CD4-positive, alpha-beta T cell (primary cell): ENCODE measurements at places on chromosomes 13 and 19. TPM values are rescaled to one million over a fixed set of nuclear protein-coding genes. Genes with fewer than 3 reads are reported as not detected.
A peak's percentile ranks its signal among the peaks of the same experiment; 100 is the strongest.

PTPRH gene
- total RNA-seq = not detected

DNA sequence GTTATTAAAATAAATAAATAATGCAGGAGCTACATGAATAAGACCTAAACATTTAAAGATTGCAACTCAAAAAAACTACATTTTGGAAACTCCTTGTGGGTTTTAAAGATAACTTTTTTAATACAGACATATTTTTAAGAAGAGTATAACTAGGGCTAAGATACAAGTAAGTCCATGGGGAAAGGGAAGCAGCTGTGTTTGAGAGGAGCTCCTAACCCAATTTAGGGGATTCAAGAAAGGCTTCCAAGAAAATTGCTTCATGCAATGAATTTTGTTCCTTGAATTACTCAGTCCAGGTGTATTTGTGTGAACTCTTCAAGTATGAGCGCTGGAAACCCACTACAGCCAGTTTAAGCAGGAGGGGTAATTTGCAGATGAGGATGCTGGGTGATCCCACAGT lies 44.1 kb upstream of the C13orf42 start:
- DNase-seq = no peak

DNA sequence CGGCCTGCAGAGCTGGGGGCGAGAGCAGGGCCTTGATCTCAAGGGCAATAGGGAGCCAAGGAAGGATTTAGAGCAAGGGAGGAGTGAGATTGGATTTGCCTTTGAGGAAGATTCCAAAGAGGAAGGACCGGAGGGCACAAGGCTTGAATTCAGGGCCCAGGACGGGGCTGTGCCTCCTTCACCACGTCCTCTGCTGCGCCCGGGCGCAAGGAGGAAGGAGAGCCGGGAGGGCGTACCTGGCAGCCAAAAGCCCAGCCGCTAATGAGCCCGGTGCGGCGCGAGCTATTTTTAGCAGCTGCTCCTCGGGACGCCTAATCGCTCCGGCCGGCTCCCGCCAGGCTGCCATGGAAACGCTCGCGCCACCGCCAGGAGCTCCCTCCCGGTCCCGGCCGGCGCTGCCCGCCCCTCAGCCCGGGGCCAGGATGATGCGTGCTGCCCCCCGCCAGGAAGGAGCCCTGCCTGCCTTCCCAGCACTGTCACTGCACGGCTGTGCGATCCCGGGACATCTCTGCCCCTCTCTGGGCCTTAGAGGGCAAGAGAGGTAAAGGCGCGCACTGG lies 31.3 kb downstream of the TINCR start:
- no peak for DNase-seq

DNA sequence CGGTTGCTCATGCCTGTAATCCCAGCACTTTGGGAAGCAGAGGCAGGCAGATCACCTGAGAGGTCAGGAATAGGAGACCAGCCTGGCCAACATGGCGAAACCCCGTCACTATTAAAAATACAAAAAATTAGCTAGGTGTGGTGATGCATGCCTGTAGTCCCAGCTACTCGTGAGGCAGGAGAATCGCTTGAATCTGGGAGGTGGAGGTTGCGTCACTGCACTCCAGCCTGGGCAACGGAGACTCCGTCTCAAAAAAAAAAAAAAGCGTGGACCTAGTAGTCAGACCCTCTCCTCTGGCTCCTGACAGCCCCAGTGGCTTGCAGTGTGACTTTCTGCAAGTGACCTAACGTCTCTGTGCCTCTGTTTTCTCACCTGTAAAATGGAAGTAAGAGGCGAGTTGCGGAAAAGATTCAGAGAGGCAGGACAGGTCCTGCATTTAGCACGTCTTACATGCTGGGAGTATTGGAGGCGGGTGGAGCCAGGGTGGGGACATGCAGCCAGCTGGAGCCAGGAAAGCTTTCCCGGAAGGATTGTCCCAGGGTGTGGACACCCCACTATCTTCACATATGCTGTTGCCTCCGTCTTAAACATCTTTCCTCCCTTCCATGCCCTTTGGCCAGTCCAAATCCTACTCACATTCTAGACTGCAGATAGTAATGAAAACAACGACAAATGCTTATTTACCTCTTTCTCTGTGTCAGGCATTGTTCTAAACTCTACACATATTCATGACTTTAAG lies 2.9 kb downstream of the TUBB4A start:
- no peak for DNase-seq

ZNF552 gene
- 22.2 TPM for total RNA-seq

GARIN5A gene
- not detected for total RNA-seq

- DNase-seq = no peak
Observed at GRCh38 chr13:28185256-28185655, 46.9 kb downstream of the PAN3 start.

KIR2DL3 gene
- not detected for total RNA-seq

GRCh38 chr13:104798486-104798885 lies 1732.3 kb upstream of the SLC10A2 start:
- no peak for DNase-seq

DNA sequence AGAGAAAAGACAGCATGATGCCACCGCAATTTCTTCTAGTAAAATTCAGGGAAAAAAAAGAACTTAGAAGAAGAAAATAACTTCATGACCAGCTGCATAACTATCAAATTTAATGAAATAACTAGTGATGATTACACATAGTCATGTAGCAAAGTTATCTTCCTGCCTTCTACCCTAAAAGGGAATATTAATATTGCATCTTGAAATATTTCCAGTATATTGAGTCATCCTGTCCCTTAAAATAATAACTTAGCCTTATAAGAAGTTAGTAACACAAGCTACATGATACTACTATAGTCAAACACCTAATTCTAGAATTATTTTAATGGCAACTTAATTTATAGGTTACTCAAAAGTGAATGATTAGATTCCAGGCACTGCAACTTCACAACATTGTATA lies 289.2 kb downstream of the KLF12 start:
- DNase-seq = no peak

DNA sequence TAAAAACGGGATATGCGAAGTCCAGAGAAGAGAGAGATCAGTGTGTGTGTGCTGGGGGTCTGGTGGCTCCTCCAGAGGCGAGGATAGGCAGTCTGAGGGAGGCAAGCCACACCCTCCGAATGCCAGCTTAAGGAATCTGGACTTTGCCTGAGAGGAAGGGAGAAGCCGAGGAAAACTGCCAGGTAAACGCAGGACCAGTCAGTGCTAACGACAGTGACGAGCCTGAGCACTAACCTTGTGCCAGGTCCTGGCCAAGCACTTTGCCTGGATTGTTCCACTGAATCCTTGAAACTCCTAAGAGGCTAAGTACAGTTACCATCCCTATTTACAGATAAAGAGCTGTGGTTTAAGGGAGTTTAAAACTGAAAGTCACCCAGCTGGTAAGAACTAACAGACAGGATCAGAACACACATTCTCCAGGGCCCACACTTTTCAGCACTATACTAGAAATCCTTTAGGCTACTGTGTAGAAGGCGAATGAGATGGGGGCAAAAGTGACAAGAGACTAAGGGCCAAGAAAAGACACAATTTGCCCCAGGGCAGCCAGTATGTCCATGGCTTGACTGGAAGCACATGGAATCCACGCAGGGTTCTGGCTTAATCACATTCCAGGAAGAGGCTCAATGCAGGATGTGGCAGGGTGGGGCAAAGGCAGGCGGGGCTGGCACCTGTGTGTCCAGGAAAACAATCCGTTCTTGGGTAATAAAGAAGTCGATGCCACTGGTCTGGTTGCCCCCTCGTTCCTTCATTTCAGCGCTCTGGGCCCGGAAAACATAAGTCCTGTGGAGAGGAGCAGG lies 15.1 kb downstream of the SMG9 start:
- DNase-seq = no peak

DNA sequence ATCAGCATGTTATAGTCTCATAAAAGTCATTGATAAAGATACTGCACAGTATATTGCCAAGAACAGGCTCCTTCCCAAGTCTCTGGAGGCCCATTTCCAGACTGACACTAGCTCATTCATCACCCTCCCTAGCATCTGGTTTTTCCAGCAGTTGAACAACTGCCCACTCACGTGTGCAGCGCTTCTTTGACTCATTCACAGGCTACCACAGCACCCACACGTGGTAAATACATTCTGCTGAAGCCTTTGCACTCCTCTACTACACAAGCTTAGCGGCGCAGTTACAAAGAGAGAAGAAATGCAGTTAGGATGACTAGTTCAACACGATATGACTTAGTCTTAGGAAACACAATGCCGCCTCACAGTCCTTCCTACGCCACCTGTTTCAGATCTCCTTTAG lies 87.7 kb downstream of the DOCK9 start:
- no peak for DNase-seq

DNA sequence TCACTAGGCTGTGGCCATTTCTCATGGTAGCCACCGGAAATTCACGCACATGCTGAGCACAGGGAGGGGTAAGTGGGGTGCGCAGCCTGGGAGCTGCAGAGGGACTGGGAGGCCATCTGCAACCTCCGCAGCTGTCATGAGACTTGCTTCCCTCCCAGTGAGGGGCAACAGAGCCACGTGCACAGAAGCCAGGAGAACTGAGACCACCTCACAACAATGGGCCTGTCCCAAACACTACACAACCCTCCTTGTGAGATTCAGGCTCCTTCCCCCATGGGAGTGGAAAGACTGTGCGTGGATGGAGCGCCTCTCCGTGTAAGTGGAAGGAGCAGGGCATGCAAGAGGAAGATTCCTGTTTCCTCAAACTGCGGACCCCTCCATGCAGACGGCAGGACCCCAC lies 8.8 kb downstream of the C3 start:
- DNase-seq = no peak

ADAMTSL5 gene
- 4.3 TPM for total RNA-seq

- peak; percentile 32 for DNase-seq
Observed at GRCh38 chr19:3618144-3618810, 8.3 kb downstream of the CACTIN start.

- DNase-seq = no peak
Observed at GRCh38 chr19:29708554-29709439, 6.3 kb downstream of the C19orf12 start.

GRCh38 chr19:1769645-1769985 lies 16.3 kb downstream of the ONECUT3 start:
- DNase-seq = no peak

CUL4A gene
- total RNA-seq = 56.6 TPM

DNA sequence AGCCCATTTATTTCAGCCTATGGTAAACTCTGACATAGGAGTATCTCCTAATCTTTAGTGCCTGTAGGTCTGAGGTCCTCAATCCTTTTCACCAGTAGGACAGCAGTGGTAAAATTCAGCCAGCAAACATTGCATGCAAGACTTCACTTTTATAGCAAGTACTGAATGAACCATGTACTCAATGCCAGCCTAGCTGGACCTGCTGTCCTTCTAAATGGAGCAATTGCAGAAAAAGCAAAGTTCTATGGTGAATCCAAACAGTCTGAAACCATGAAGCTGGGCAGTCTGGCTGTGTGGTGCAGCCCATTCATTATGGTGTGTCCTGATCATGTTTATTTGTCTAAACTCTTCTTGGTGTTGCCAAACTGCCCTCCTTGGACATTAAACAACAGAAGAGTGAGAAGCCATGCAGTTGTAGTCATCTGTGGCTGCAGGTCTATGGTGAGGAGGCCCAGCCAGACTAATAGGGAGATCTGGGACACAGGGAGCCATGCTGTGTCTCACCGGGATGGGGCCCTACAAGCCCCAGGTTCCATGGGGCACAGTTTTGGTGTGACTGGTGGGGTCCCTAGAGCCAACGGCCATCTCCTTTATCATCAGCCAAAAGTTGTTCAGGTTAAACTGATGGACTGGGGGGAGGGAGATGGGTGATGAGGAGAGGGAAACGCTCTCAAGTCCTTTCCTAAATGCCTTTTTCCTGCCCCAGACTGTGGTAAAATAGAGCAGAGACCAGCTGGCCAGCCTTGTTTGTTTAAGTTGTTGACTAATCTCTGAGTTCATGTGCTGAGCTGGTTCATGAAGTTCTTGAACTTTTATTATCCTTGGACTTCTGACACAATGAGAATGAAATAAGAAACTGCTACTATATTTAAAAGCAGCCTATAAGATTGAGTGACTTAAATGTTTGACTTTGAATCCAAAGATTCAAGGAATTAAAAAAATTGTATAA lies 20.6 kb upstream of the TNFSF11 start:
- DNase-seq = no peak

FUT1 gene
- not detected for total RNA-seq

DNA sequence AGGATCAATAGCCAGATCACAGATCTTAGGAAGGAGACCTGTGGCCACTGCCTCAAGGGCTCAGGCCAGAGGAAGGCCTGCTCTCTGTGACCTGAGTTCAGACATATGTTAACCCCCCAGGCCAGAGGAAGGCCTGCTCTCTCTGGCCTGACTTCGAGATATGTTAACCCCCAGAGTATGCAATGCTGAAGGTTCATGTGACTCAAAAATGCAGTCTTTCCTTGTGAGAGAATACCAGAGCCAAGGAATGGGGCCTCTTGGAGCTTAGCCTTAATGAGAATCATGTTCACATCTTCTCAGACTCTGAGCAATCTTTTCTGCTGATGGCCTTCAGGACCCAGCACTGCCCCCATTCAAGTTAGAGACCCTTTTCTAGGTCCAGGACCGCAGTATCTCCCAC lies 36.7 kb downstream of the MBNL2 start:
- no peak for DNase-seq

GRCh38 chr19:33132021-33132420 lies at the start of gene WDR88:
Gene WDR88, plus strand, starts transcription at chr19:33132114. Its CDS starts 56 bp downstream, at chr19:33132170.
- DNase-seq = no peak

GRCh38 chr13:75871059-75871458 lies 234.9 kb downstream of the LMO7 start:
- DNase-seq = no peak

DNA sequence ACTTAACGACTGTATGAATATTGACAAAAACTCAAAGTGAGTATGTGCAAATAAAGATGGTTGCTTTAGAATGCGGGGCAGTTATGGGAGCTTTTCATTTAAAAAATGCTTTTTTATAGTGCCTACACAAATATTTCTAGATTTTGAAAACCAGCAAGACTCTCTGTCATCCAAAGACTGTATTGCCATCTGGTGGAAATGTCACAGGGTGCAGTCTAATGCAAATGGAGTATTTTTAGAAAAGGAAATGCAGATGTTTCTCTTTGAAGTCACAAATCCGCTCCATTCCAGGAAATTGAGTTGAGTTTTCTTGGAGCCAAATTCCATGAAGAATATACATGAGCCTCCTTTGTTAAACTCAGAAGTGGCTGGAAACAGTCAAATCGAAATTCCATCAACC lies 2.3 kb upstream of the C1QTNF9B start:
- DNase-seq = peak; percentile 4

- DNase-seq = no peak
Observed at GRCh38 chr13:20363603-20364002, 131.5 kb upstream of the GJB6 start.

DNA sequence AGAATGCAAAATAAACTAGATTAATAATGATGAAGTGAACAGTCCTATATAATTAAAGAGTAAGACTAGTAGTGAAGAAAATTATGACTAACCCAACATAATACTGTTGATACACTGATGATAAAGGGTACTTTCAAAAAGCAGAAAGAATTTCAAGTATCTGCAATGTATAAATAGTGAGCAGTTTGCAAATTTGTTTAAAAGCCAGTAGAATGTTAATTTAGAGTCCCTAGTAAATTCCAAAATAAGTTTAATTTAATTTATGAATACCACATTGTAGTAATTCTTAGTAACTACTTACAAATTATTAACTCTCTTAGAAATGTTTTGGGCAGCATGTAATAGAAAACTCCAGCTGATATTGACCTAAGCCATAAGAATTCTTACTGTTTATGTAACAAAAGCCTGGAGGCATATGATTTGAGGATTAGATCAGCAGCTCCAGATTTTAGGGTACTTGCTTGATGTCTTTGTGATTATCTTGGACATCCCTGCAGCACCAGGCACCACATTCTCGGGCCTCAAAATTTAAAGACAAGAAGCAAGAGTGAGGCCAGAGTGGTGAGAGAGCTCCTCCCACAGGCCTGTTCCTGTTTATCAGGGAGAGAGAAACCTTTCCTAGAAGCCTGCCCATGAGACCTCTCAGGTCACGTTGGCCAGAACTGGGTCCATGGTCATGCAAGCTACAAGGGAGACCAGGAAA lies 67.6 kb upstream of the TDRD3 start:
- peak; percentile 1 for DNase-seq

GRCh38 chr13:49951754-49952535 lies 15.8 kb upstream of the SPRYD7 start:
- no peak for DNase-seq
